T1000 (cell line): ENCODE measurements at places on chromosomes 2 and 18.

GRCh38 chr2:127392828-127393578 lies 5.2 kb upstream of the MAP3K2 start:
- no peak for DNase-seq

GRCh38 chr2:85992611-85993010 lies 103.8 kb upstream of the ST3GAL5 start:
- DNase-seq: no peak

- no peak for DNase-seq
These were observed 483.1 kb upstream of the CHST9 start for GRCh38 chr18:27668158-27668557.

DNA sequence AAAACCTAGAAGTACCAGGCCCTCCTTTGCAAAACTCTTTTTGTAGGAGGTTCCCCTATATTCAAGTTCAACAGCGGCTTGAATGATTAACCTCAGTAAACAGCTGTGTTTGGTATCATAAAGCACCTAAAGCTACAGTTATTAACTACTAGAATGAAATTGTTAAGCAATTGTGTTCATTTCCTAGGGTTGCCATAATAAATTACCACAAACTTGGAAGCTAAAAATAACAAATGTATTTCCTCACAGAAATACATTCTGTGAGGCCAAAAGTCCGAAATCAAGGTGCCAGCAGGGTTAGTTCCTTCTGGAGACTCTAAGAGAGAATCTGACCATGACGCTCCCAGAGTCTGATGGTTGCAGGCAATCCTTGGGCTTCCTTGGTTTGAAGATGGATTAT lies 202.1 kb upstream of the ACVR2A start:
- no peak for DNase-seq

- no peak for DNase-seq
These were observed 314.4 kb downstream of the MTX2 start for GRCh38 chr2:176583607-176584006.
